Activated naive CD8-positive, alpha-beta T cell treated with anti-CD3 and anti-CD28 coated beads for 36 hours (primary cell): ENCODE measurements at places on chromosomes 12 and 14.

GRCh38 chr12:12749433-12749832, 32.3 kb downstream of the CDKN1B start:
- no peak for DNase-seq

GRCh38 chr12:78787576-78787975, 77.0 kb upstream of the SYT1 start:
- no peak for DNase-seq

- DNase-seq: no peak
These were observed 8.4 kb downstream of the RNU4-2 start for GRCh38 chr12:120283318-120283717.

- no peak for DNase-seq
These were observed 50.1 kb upstream of the DHRS4 start for GRCh38 chr14:23903442-23903841.

DNA sequence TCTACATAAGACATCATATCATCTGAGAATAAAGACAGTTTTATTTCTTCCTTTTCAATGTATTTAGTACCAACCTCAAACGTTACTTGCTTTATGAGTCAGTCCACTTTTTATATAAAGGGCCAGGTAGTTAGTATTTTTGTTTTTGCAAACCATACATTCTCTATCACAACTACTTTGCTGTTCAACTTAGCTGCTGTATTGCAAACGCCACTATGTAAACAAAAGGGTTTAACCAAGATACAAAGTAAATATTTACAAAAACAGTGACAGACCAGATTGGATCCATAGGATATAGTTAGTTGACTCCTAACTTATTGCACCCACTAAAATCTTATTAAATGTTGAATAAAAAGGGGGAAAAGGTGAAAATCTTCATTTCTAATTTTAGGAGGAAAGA, 87.7 kb upstream of the FOXG1 start:
- no peak for DNase-seq

- DNase-seq: no peak
These were observed 63.8 kb upstream of the ACTN1 start for GRCh38 chr14:69042787-69043444.

GRCh38 chr12:119869720-119870119, 7.4 kb downstream of the CIT start:
- DNase-seq: no peak

DNA sequence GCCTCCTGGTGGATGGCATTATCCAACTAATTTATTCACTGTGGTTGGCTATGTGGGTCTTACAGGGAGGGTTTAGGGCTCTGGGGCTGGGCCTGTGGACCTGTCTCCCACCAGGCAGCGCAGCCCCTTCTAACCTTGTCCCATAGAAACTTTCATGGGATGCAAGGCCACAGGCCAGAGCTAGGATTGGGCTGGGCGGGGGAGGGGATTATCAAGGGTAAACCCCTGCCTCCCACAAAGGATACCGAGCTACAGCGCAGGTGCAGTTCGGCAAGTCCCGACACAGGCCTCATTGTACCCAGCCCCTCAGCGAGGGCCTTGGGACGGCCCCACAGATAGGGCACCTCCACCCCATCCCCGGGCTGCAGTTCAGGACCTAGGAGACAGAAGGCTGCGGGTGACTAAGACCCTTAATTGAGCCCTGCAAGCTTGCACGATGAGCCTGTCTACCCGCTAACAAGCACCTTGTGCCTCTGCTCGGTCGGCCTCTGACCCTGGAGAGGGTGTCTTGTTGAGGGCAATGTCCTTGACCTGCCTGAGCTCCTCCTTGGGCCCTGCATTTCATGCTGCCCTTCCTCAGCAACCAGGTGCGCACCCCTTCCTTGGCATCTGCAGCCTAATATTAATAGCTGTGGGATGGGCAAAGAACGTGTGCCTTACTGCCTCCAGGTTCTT, 46.7 kb downstream of the PSMA6 start:
- no peak for DNase-seq

- DNase-seq: no peak
These were observed 51.0 kb upstream of the PRB2 start for GRCh38 chr12:11446372-11446771.

- no peak for DNase-seq
These were observed 6.1 kb upstream of the NUAK1 start for GRCh38 chr12:106144847-106145246.

- DNase-seq: no peak
These were observed 85.4 kb upstream of the RTL1 start for GRCh38 chr14:100988956-100989355.

GRCh38 chr14:25102788-25103187, 52.8 kb upstream of the STXBP6 start:
- DNase-seq: no peak

DNA sequence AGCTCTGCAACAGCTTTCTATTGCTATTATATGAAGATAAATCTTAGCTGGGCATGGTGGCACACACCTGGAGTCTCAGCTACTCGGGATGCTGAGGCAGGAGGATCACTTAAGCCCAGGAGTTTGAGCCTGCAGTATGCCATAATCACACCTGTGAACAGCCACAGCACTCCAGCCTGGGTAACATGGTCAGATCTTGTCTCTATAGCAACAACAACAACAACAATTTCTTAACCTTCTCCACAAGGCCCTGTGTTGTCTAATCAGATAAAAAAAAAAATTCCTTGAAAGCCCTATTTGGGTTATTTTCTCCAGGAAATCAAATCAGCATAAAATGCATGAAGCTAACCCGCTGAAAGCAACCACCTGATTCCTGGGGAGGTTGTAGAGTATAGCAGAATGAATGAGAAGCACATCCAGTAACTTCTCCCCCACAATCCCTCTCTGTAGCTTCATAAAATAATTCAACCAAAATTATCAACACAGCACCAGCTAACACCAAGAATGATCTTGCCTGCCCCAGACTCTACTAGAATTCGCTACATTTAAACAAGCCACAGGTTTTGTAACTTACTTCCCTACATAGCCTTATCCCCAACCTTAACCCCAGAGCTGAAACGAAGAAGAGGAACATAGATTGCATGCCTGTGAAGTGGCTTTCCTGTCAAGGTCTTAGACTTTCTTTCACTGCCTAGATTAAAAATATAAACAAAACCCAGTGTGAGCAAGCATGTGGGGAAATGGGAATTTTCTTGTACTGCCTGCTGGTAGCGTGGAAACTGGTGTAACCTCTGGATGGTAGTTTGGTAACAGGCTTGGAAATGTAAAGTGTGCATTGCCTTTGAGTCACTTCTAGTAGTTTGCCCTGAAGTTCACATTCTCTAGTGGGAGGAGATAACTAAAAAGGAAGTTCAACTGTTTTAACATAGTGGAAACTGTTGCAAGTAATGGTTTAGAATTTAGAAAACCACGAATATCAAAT, 6.0 kb upstream of the STK38L start:
- DNase-seq: no peak

DNA sequence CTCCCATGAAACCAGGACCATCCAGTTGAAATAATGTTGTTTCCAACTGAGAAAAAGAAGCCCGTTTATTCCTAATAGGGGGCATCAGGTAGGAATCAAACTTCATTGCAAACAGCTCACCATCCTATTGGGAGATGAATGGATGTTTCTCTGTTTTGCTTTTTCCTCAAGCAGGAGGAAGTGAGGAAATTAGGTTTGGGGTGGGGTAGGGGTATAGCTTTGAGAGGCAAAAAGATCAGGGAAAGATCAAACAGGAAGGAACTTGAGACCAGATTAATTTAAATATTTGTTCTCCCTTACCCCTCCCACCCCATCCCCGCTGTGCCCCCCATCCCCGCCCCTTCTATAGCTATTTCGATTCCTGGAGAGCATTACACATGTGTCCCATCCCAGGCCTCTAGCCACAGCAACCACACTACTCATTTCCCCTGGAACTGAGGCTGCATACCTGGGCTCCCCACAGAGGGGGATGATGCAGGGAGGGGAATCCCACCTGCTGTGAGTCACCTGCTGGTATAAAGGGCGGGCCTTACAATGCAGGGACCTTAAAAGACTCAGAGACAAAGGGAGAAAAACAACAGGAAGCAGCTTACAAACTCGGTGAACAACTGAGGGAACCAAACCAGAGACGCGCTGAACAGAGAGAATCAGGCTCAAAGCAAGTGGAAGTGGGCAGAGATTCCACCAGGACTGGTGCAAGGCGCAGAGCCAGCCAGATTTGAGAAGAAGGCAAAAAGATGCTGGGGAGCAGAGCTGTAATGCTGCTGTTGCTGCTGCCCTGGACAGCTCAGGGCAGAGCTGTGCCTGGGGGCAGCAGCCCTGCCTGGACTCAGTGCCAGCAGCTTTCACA, at the start of gene IL23A:
IL23A (plus strand) TSS at position 577 of the 850 bp plus-strand sequence; CDS start at position 738, 161 bp downstream.
- peak; percentile 90 for DNase-seq

DNA sequence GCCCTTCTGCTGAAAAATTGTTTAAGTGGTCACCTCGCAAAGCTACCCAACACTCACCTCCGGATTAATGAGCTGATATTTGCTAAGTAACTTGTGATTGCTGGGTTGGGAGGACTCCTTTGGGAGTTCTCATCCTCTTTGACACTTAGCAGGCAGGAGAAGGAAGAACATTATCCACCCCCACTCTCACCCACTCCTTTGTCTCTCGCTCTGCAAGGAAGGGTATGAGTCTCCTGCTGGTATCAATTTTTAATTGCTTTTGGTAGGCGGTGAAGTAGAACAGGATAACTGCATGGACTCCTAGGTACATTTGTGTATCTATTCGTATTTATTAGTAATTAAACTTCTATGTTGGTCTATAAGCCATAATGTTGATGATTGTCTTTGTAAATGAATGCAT, 6.9 kb upstream of the ABHD12B start:
- DNase-seq: no peak

GRCh38 chr14:46686652-46687051, 35.1 kb upstream of the RPL10L start:
- no peak for DNase-seq

DNA sequence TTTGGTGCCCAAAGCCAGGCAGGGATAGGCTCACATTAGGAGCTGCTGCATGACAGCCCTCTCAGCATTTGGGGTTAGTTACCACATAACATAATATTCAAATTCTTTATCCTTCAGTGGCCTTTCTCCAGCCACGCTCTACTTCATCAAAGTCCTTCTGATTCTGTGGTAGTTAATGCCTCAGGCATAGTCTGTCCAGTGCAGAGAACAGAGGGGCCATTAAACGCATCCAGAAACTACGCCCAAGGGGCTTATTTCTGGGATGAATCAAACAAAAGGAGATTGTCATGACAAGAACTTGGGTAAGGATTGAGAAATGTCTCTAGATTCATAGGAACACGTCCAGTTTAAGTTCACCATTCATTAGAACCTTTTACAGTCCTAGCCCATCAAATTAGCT, 183.4 kb upstream of the PLXNC1 start:
- no peak for DNase-seq

GRCh38 chr14:101058571-101058970, 155.0 kb upstream of the RTL1 start:
- no peak for DNase-seq

DNA sequence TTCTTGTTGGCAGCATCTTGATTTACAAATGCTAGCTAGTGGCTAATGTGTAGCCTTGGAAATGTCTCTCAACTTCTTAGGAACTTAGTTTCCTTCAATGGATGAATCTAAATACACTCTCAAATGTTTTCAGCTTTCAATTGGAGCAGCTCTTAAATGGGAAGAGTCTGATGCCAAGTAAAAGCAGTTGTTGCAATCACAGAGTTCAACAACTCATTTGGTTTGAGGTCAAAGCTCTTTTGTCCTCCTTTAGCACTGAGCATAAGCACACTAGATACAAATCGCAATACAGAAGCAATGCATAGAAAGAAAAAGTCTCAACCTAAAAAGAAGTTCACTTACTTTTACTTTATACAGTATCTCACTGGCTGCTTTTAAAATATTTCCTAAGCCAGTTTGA, 986.1 kb upstream of the FLRT2 start:
- no peak for DNase-seq

GRCh38 chr12:57865084-57865751, 18.7 kb upstream of the CTDSP2 start:
- DNase-seq: peak; percentile 72

DNA sequence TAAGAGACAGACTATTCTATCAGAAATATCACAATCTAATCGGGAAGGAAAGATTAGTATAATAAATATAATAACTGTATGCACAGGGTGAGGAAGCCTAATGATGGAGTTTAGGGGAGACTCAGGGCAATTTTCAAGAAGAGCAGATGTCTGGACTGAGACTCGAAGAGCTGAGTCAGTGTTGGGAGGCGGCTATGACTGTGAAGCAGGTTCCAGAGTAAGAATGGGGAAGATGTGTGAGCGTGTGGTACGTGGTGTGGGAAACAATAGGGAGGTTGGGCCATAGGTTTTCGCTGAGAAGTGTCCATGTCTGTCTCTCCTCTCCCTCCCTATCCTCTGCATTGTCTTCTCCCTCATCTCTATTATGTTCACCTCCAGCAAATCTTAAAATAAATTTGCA, 85.6 kb downstream of the LMO3 start:
- DNase-seq: no peak

- no peak for DNase-seq
These were observed 139.5 kb upstream of the SOX5 start for GRCh38 chr12:24088751-24089509.

DNA sequence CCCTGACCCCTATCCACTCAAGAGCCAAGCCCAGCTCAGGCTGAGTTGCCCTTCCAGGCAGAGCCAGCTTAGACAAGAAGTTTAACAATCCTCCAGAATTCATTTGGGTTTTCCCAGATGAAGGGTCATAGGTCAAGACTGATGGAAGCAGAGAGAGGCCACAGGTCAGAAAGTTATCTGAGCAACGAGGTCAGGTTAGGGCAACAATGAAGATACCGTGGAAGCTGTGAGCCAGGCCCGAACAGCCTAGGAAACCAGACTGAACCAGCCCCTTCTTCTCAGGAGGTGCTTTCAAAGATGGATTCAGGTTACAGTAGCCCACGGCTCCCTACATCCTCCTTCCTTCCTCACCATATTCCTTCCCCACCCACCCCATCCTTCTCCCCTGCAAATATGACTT, 53.1 kb downstream of the RHOJ start:
- no peak for DNase-seq

DNA sequence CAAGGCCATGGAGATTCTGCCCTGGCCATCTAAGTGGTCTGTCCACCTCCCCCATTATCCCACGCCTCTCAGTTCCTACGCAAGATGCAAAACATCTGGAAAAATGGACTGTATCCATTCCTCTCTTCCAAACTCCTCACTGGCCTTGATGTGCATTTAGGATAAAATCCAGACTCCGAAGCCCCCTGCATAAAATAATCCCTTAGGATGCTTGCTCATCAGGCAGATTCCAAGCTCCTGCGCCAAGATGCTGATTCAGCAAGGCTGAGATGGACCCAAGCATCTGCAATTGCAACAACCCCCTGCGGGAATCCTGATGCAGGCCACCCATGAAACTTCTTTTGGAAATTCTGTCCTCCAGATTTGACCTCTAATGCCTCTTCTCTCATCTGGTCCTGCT, 81.6 kb downstream of the SPRING1 start:
- no peak for DNase-seq

GRCh38 chr14:55814064-55814463, 234.1 kb downstream of the KTN1 start:
- no peak for DNase-seq
